Large intestine (tissue), 12 donors: ENCODE measurements at places on chromosomes 6 and 20.

DNA sequence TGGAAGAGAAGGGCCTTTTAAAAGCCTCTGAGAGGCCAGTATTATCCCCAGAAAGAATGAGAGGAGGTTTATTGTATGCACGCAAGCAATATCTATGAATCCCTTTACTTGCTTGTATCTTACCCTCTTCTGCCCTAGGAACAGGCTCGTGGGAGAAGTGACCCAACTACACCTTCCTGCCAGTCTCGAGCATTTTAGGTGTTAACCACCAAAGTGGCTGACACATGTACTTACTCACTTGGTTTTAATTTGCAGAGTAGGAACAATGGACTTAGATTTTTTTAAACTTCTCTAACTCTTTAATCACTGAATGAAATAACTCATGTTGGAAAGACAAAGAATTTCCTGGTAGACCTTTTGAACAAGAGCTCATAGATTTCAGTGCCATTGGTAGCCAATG, 296.9 kb downstream of the PLCB1 start:
- no peak for DNase-seq

DNA sequence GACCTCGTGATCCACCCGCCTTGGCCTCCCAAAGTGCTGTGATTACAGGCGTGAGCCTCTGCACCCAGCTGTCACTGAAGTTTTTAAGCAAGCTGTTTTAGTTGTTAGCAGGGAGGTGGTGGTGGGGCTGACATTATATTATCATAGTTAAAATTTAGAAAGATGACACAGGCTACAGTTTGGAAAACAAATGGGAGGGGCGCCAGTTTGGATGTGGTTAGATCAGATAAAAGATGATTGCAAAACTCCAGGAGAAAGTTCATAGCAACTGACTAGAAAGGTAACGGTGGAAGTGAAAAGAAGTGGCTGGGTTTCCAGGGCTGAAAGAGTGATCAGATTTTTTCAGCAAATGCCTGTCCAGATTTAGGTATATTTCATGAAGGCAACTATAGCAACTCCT, 311.9 kb upstream of the CITED2 start:
- no peak for DNase-seq

DNA sequence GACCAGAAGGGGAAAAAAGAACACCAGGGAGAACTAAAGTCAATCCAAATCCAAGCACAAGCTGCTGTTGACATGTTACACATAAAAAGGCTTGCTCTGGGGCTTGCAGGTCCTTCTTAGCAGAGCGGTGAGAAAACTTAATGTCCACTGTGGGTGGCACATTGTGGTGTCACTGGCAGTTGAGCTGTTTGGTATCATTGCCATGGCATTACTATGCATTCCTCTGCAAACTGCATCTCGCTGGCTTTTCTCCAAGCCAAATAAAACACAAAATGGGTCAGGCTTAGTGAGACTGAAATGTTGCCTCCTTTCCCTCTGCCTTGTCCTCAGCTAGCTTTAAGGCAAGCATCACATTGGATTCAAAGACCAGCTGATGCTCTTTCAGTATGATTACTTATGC, 40.9 kb downstream of the LY86 start:
- DNase-seq: no peak

GRCh38 chr20:20273286-20273685, 94.6 kb upstream of the INSM1 start:
- DNase-seq: no peak

- no peak for DNase-seq
Measured at GRCh38 chr6:46935687-46936086, 13.9 kb upstream of the ADGRF5 start.

GRCh38 chr6:92684386-92684785, 735.0 kb downstream of the EPHA7 start:
- no peak for DNase-seq
